ENCODE measurements at places on chromosomes 7 and 10.

GRCh38 chr7:44678471-44679179, 70.0 kb upstream of the ZMIZ2 start:
- no peak for DNase-seq

DNA sequence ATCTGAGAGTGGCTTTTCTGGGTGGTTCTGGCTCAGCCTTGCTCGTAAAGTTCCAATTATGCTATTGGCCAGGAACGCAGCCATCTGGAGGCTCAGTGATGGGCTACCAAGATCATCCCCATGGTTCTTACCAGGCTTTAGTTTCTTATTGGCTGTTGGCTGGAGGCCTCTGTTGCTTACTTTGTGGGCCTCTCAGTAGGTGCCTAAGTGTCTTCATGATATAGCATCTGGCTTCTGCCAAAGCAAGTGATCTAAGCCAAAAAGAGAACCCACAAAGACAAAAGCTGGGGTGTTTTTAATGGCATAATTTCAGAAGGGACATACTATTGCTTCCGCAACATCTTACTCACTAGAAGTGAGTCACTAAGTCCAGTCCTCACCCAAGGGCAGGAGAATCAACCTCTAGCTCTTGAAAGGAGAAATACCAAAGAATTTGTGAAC, 132.0 kb upstream of the MDFIC start:
- no peak for DNase-seq

- no peak for DNase-seq
Measured at GRCh38 chr7:15851201-15851600, 164.7 kb upstream of the MEOX2 start.

- DNase-seq, result no peak
Measured at GRCh38 chr7:102872460-102872859, 40.3 kb upstream of the LRRC17 start.

- no peak for DNase-seq
Measured at GRCh38 chr7:96347471-96347870, 25.6 kb upstream of the SLC25A13 start.

DNA sequence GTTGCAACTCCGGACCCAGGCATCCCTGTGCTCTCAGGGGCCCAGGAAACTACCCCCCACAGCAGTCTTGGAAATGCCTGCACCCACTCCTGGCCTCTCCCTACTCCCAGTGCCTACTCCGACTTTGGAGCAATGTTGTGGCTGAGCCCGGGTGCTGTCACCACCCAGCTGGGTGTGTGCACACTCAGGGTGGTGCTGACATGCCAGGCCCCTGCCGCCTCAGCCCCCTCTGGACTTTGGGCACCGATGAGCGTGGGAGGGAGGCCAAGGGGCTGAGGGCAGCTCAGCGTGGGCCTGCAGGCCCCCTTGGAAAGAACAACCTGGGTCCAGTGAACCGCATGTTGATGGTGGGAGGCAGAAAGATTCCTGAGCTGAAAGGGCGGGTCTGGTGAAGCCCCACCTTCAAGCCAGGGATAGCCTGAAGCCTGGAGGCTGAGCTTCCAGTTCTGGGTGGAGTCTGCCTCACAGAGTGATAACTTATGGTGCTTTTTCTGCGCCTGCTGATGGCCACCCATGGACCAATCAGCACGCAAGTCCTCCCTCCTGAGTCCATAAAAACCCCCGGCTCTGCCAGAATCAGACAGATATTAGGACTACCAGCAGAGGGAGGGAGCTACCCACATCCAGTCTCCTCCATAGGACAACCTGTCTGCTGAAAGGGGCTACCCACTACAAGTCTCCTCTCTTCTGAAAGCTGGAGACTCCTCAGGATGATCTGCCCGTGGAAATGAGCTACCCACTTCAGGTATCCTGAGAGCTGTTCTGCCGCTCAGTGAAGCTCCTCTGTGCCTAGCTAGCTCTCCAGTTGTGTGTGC, 380.4 kb upstream of the SORCS1 start:
- DNase-seq, result no peak

DNA sequence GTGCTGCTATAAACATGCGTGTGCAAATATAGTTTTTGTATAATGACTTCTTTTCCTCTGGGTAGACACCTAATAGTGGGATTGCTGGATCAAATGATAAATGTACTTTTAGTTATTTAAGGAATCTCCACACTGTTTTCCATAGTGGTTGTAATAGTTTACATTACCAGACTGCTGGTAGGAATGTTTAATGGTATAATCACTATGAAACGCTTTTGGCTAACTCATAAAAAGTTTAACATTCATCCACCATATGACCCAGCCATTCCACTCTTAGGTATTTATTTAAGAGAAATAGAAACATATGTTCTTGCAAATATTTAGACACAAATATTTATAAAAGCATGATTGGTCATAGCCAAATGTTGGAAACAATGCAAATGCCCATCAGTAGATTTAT, 32.1 kb upstream of the TFEC start:
- no peak for DNase-seq
